ENCODE measurements at places on chromosomes 7 and 10.

GRCh38 chr7:128323040-128323439 is 20.7 kb downstream of the RBM28 start:
- no peak overlapping the region for H3K4me3 ChIP-seq
- DNase-seq = no peak
- H3K36me3 ChIP-seq = peaks cover 36% of the 10 kb centered on the region
- H3K4me1 ChIP-seq = peaks cover 38% of the 10 kb centered on the region
- H3K27ac ChIP-seq = peak overlapping the region; percentile 6
- no peaks in the 10 kb centered on the region for H3K27me3 ChIP-seq

DNA sequence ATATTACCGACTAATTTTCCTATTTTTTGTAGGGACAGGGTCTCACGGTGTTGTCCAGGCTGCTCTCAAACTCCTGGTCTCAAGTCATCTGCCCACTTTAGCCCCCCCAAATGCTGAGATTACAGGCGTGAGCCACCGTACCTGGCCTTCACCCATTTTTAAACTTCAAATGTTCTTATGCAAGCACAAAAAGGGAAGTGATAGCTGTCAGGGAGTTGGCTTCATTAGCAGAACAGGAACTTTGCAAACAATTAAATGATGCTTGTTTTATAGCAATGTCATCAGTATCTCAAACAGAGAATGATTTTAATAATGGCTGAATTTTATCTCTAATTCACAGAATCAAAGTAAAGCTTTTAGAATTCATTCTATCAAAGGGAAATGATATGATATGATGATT is 49.8 kb upstream of the FAM171A1 start:
- no peak overlapping the region for H3K27ac ChIP-seq
- DNase-seq = no peak
- no peaks in the 10 kb centered on the region for H3K4me1 ChIP-seq
- H3K4me3 ChIP-seq = no peak overlapping the region

- H3K4me3 ChIP-seq = no peak overlapping the region
- peaks cover 42% of the 10 kb centered on the region for H3K4me1 ChIP-seq
These were observed 141.8 kb upstream of the ASAH2 start for GRCh38 chr10:50392966-50393718.

DNA sequence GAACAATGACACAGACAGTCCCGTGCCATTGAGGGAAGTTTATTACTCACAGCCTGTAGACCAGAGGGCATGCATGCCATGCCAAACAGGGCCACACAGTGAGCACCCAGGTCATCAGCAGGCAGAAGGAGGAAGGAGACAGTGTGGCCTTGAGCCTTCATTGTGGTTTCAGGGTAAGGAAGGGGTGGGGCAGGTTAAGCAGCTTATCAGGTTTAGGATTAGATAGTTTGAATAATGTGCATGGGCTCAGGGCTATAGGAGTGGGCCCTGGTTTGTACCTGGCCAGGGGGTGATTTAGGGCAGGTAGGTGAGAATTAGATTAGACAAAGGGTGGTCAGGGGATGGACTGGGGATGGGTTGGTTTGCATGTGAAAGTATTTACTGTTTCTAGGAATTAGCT is 67.9 kb downstream of the ADCY1 start:
- H3K27me3 ChIP-seq = peaks cover 54% of the 10 kb centered on the region
- H3K27ac ChIP-seq = no peak overlapping the region
- DNase-seq = no peak
- H3K4me3 ChIP-seq = no peak overlapping the region
- H3K4me1 ChIP-seq = no peaks in the 10 kb centered on the region

DNA sequence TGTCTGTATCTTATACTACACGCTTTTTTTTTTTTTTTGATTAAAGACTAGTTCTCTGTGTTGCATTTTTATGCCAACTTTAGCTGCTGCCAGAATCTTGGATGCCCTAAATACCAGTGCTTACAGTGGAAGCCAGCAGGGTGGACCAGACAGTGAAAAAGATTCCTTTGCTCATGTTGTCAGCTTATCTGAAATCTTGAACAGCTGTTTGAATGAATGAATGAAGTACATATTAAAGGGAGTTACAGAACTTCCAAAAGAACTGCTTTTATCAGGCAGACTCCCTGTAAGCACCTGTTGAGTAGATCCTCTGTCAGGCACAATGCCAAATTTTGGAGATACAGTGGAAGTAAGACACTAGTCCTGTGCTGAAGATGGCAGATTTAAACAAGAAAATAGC is 184.9 kb downstream of the PPP1R9A start:
- no peaks in the 10 kb centered on the region for H3K4me1 ChIP-seq
- H3K27ac ChIP-seq = no peak overlapping the region
- no peak overlapping the region for H3K4me3 ChIP-seq
- no peaks in the 10 kb centered on the region for H3K27me3 ChIP-seq

DNA sequence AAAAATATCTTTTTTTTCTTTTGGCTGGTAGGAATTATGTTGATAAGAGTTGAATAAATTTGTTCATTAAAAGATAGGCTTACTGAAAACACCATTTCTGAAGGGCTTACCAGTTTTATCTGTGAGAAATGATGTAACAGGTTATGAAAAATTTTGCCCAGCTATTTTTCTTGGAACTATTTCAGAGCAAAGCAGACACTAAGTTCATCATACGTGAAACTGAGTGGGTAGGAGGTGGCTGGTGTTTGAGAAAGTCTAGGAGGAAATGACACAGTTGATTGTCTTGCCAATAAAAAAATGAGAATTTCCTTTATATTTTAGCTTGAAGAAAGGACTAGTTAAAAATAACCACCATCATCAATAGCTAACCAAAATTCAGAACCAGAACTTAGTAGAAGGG is 6.2 kb upstream of the MRC1 start:
- no peak overlapping the region for H3K27ac ChIP-seq
- peaks cover 1% of the 10 kb centered on the region for H3K36me3 ChIP-seq
- peaks cover 13% of the 10 kb centered on the region for H3K27me3 ChIP-seq
- DNase-seq = no peak
- H3K4me3 ChIP-seq = no peak overlapping the region

GRCh38 chr7:16210171-16210570 is 211.2 kb downstream of the CRPPA start:
- DNase-seq = no peak
- no peak overlapping the region for H3K4me3 ChIP-seq
- no peaks in the 10 kb centered on the region for H3K27me3 ChIP-seq
- H3K36me3 ChIP-seq = peaks cover 2% of the 10 kb centered on the region
- no peak overlapping the region for H3K27ac ChIP-seq
- H3K4me1 ChIP-seq = no peaks in the 10 kb centered on the region

- H3K4me1 ChIP-seq = no peaks in the 10 kb centered on the region
- no peak overlapping the region for H3K4me3 ChIP-seq
- H3K36me3 ChIP-seq = no peaks in the 10 kb centered on the region
- H3K27me3 ChIP-seq = peaks cover 8% of the 10 kb centered on the region
- DNase-seq = no peak
- no peak overlapping the region for H3K27ac ChIP-seq
These were observed 72.1 kb upstream of the SEC61G start for GRCh38 chr7:54831046-54831643.

GRCh38 chr7:94289071-94289470 is 105.6 kb upstream of the COL1A2 start:
- no peaks in the 10 kb centered on the region for H3K36me3 ChIP-seq
- H3K4me1 ChIP-seq = no peaks in the 10 kb centered on the region
- no peak overlapping the region for H3K4me3 ChIP-seq
- DNase-seq = no peak
- no peaks in the 10 kb centered on the region for H3K27me3 ChIP-seq

- H3K27me3 ChIP-seq = no peaks in the 10 kb centered on the region
- H3K4me1 ChIP-seq = no peaks in the 10 kb centered on the region
- H3K27ac ChIP-seq = no peak overlapping the region
- no peak overlapping the region for H3K4me3 ChIP-seq
- DNase-seq = no peak
These were observed 43.9 kb downstream of the HBP1 start for GRCh38 chr7:107212725-107213124.

Measured in central memory CD8-positive, alpha-beta T cell (primary cell).